ENCODE measurements at places on chromosomes 2 and 18.

DNA sequence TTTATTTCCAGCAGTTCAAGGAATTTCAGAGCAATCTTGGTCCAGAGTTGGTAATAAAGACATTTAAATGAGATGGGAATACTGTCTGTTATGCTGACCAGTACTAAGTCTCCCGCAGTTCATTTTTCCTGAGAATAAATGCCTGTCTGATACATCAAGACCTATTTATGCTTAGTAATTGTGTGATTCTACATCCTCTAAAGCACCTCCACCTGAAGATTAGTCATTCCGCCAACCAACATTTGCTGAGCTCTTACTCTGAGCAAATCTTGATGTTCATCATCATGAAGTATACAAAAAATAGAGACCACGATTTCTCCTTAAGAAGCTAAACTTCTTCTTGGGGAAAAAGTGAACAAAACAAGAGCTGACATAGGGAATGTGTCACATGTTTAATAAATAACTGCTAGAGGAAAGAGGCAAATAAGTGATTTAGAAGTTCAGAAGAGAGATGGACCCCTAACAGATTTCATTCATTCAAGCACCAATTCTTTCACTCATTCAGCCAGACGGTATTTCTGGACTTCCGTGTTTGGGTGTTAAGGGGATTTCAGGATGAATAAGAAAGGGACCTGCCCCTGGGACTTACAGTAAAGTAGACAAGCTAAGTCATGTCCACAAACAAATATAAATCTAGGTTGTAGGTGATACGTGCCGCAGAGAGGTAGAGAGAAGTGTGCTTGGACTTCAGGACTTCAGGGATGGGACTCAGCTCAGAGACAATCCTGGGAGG lies 34.2 kb upstream of the PPP4R1 start:
- no peak for DNase-seq

DNA sequence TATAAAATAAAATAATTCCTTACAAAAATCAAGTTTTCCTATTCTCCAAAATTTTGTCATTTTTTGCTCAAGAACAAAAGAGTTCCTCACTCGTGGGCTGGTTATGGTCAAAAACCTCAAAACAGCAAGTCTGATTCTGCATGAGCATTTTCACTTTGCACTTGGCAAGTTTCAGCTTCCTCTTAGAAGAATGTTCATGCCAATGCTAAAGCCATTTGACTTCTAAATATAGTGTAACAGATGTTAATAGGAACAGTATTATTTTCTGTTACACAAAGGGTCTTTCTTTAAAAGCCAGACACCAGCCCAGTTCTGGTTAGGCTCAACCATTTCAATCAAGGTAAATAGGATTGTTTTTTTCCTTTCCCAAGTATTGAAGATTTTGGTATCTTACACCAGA lies 261.3 kb upstream of the CCDC68 start:
- DNase-seq = no peak

DNA sequence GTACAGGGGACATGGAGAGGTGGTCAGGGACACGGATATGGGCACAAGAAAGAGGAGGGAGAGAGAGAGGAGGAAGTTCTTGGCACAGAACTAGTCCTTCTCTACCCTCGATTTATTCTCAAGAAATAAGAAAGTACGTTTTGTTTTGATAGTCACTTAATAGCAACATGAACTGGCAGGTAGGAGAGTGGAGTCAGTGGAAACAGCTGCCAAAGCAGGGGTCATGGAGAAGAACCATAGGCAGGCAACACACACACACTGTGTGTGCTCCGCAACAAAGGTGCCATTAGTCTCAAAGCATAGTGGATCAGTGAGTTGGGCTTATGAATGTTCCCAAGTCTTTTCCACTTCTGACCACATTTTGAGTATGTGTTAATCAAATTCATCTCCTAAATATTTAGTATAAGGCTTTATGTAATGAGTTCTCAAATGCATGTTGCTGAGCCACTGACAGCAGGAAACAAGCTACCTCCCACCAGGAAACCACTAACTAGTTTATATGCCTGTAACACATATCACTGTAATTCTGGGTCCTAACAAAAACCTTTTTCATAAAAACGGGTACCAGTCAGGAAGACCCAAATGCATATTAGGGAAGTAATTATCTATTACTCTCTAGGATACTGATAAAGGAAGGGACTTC lies 41.1 kb downstream of the IWS1 start:
- no peak for DNase-seq

DNA sequence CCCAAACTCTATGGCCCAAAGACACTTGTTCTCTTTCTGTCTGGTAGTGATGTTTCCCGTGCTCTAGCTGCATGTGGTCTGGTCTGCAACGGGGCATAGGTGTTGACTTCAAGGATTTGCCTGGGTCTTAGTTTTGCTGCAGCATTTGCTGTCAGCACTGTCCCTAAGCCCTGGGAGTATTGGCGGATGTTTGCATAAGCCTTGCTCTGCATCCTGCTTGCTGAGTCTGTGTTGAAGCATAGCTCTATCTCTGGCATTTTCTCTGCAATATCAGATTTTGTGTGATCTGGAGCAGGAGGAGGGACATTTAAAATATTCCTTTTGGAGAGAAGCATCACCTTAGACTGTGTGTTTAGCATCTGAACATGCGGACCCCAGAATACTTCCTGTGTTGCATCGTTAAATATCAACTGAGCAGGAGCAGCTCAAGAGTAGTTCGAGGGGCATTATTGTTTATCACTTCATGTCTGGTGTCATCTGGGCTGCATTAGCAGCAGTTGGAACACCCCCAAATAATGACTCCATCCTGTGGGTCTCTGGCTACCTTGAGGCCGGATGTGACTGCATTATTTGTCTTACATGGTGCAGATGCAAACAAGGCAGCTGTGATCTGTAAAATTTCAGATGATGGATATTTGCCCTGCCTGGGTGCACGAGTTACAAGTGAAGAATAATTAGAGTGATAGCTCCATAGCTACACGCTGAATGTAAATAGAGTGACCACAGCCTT lies 231.7 kb downstream of the TRIB2 start:
- no peak for DNase-seq

- no peak for DNase-seq
Observed at GRCh38 chr18:63753676-63754075, 21.5 kb upstream of the SERPINB7 start.

- DNase-seq = no peak
Observed at GRCh38 chr2:190501702-190502407, 32.7 kb downstream of the NEMP2 start.

DNA sequence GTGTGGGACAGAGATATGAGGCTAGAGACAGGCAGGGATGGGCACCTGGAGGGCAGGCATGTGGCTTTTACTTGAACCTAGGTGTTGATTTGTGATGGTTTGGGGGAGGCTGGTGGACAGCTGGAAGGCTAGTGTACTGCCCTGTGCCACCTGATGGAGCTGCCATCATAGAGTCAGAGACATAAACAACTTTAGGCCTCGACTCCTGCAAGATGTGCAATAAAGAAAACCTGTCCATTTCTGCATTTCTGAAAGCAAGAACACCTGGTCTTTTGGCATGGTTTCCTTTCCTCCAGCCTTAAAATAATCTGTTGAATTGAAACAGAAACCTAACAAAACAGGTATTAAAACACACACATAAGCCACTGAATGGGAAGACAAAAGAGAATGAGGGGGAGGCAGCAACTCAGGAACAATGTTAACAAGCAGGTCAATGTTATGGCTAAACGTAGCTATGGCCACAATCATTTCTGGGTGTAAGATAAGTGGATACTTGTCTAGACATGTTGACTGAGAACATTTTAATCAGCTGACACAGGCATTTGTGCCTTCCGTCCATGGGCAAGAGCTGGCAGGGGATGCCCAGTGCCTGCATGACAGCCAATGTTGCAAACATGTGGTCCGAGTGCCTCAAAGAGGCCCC lies 87.8 kb downstream of the KCTD1 start:
- DNase-seq = no peak

DNA sequence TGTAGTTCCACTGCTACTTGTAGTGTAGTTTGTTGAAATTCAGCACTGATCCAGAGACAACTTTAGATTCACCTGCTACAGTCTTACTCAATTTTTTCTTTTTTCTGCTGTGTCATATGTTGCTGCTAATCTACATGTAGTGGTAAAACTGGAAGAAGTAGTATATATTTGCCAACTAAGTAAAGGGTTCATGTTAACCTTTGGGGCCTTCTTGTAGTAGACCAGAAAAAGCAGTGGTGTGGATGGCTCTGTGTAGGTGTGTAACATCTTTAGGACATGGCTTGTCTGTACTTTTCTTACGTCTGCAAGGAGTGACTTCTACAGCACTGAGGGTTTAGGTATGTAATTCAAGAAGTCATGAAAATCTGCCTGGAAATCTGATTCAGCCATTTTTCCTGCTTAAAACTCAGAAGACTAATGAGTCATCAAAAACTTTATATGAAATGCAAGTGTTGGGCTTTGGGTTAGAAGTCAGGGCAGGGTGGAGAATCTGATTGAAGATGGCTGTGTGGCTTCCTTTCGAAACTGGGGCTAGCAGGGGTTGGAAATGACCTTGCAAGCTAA lies 8.4 kb downstream of the PTPRM start:
- peak; percentile 55 for DNase-seq

DNA sequence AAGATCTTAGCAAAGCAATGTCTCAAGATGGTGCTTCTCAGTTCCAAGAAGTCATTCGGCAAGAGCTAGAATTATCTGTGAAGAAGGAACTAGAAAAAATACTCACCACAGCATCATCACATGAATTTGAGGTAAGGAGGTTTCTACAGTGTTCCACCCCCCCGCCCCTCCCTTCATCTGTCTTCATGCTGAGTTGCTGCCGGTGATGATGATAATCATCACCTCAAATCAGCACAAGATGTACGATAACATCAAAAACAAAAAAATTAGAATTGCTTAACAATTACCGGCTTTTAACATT lies 14.6 kb downstream of the UGP2 start:
- no peak for DNase-seq
